ENCODE measurements at places on chromosomes 6 and 20.

DNA sequence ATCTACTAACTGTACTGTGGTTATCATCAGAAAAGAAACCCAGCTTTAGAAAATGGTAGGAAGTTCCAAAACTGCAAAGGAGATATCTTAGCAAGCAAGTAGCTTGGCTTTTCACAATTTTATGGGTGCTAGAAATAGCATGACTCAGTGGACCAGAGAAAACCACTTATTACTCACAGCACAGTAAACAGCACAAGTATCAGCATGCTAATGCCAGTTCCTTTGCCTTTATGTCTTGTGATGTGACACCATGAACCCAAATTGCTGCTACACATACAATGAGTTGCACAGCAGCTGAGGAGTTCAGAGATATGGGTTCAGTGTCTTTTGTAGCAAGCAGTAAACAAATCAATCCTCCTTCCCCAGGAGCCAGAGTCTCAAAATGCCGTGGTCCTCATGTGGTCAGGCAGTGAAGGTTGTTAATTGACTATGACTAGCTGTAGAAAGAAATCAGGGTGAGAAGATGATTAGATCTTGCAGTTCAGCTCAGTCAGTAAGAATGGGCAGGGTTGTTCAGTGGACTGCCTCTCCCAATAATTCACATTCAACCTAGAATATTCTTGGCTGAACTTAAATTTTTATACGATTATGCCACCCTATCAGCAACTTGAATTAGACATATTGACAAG, 73.3 kb downstream of the OPRM1 start:
- DNase-seq = no peak

DNA sequence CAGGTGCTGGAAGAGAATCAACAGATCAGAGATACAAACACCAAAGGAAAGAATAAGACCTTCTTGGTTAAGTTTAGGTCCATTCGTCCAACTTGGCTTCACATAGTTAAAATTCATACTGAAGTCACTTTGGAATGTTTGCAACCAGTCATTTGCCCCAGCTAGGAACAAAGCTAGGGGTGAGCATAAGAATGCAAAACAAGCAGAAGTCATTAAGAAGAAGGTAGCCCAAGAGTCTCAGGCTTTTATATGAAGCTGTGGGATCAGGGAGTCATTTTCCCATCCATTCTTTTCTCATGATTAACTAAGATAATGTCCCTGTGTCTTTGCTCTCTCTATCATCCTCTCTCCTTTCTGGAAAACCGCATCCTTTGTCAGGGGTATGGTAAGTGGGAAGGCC, 51.5 kb upstream of the TMEM170B start:
- no peak for DNase-seq

- DNase-seq = no peak
Observed at GRCh38 chr20:60334911-60335310, 376.7 kb downstream of the CDH26 start.

- no peak for DNase-seq
Observed at GRCh38 chr6:136788069-136788902, 4.0 kb downstream of the MAP3K5 start.

GRCh38 chr20:42889517-42889916, 300.2 kb downstream of the PTPRT start:
- no peak for DNase-seq

Measured in CMK (cell line).